Stimulated activated CD4-positive, alpha-beta T cell treated with anti-CD3 and anti-CD28 coated beads, Interleukin-2, amount 100 ng/mL, for 4 hours (primary cell): ENCODE measurements at places on chromosomes 6 and 20.

DNA sequence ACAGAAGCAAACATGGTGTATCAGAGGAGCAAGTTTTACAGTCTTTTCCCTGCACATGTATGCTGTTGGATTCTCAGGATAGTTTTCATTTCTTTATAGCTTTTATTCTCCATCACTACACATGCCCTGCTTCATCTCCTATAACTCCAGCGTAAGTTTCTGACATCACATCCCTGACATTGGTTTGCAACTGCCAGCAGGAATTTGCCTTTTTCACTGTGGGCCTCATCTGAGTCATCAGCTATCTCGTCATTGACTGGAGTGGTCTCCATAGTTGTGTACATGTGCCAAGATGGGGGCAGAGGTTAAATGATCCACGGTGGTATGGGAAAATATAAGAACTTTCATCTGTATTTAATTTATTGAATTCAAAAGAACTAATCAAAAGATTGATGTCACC is 96.7 kb downstream of the SLX4IP start:
- DNase-seq, result no peak

DNA sequence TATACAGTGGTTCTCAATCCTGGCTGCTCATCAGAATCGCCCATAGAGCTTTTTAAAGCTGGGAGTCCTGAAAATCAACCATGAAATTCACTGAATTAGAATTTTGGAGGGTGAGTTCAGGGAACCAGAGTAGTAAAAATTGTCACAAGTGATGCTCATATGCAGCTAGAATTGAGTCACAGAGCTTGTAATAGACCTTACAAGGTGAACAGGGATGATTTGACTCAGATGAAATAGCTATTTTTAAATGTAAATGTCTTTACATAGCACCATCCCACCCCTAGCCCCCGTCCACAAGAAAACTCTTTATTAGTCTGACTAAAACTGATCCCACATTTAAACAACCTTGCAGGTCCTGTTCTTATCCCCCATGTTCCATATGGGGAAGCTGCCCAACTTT is 531.7 kb downstream of the LMBRD1 start:
- no peak for DNase-seq

- no peak for DNase-seq
These were observed 39.3 kb downstream of the PHACTR3 start for GRCh38 chr20:59643615-59644061.

DNA sequence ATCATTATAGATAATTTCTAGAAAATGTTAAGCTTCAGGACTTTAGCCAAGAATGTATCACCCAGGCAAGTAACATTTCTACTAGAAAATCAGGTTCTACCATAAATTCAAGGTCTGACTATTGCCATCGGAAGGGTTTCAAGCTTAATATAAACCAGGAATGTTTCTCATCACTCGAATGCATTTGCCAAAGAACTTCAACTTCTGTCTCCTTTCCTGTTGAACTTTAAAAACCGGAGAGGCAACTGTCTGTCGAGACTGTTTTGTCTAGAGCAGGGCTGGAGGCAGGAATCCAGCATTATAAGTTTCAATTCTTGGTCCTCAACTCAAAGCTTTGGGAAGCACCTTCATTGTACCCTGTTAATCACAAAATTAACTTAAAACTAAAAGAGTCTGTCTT is 264.7 kb downstream of the ZNF217 start:
- DNase-seq, result no peak

DNA sequence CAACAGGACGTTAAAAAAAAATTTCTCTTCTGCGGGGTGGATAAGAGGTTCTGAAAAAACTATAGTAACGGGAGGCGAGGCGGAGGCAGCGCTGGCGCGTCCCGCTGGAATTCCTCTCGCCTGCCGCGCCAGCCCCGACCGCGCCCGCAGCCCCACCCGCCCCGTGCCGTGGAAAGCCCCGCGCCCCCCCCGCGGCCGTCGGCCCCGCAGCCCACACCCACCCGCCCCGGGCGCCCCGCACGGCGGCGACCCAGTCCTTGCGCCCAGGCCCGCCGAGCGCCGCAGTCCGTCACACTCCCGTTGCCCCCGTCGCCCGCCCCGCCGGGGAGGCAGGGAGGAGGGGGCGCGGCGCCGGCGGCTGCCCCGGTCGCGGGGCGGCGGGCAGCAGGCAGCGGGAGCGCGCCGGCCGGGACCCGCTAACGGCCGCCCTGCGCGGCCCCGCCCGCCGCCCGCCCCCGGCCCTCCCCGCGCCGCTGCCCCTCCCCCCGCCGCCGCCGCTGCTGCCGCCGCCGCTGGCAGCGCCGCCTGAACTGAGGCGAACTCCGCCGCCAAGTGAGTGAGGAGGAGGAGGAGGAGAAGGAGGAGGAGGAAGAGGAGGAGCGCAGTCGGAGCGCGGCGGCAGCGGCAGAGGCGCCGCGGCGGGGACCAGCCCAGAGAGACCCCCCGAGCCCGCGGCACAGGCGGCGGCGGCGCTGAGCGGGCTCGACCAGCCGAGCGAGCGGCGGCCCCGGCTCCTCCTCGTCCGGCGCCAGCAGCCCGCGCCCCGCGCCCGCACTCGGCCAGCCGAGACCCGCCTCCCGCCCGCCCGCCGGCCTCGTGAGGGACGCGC is at the start of gene QKI:
QKI (plus strand) TSS at position 602 of the 829 bp plus-strand sequence. CDS start 476 bp downstream, outside the sequence.
- peak; percentile 78 for DNase-seq

- no peak for DNase-seq
These were observed 26.5 kb downstream of the MAP1LC3A start for GRCh38 chr20:34585019-34585418.

DNA sequence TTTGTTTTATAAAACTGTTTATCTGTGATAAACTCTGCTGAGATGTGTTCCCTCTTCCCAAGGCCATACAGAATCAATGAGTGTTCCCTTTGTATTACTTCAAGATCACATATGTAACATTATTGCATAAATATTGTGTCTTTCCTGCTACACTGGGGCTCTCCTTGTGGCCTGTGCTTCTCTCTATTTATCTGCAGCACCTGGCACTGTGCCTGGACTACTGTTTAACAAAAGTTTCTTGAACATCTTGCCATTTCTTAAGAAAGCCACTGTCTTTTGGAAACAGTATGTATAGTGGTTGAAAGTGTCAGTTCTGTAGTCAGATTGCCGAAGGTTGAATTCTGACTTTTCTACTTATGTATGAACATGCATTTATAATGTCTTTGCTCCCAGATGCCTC is 169.0 kb upstream of the SCGN start:
- no peak for DNase-seq

GRCh38 chr6:35687658-35688604 is 784 bp downstream of the FKBP5 start:
- DNase-seq, result peak; percentile 32

- no peak for DNase-seq
These were observed 36.9 kb downstream of the EYA4 start for GRCh38 chr6:133277900-133278545.

- DNase-seq, result no peak
These were observed 2.0 kb upstream of the MAFB start for GRCh38 chr20:40690836-40691565.

DNA sequence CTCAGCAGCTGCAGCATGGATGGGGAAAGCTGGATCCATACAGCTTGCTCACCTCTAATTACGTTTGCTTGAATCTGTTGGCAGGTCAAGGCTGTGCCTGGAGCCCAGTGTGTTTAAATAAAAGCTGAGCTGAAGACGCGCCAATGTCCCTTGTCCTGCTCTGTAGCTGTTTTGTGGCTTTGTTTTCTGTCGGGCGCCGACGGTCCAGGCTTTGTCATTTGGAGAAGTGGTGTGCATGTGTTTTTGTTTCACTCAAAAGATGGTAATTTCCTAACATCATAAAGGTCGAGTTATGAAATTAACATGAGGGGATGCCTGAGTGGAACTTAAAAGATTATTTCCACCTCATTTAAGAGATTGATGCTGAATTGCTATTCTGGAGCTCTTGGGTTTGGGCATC is 107.6 kb downstream of the SLC24A3 start:
- DNase-seq, result no peak

GRCh38 chr6:67358241-67358640 is 1276.8 kb upstream of the ADGRB3 start:
- no peak for DNase-seq

DNA sequence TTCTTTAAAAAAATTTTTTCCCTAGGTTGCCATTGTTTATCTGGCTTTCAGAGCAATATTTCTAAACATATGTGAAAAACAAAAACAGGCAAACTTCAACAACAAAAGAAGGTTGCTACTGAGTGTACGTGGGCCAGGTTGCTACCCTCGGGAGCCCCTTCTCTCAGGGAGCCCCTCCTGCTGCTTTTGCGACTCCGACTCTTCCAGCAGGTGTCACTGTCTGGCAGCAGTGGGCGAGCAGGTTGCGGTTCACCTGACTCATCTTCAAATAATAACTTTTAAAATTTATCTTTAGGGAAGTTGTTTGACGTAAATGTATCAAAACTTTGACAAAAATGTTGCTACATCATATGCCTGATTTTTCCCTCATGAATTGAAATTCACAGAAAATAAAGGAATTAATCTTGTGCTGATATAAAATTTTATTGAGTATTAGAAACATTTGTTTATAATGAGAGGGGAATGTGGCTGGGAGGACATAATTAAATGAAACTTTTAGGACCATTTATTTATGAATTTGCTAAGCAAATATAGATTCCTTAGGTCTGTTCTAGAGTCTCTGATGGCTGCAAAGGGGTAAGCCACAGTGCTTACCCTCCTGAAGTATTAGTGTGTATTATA is 138.8 kb downstream of the HIVEP1 start:
- peak; percentile 18 for DNase-seq

DNA sequence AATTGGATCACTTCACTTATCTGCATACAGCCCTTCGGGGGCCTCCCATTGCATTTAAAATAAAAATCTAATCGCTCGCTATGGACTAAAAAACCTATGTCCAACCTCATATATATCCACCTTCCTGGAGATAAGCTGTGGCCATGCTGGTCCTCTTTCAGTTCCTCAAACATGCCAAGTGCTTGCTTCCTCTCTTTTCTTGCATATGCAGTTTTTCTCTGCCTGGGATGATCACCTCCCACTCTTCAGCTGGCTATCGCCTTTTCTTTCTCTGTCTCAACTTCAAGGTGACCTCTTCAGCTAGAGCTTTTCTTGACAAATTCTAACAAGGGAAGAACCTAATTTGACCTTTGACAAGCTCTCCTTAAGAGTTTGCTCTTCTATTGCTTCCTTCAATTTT is 5.6 kb upstream of the TFB1M start:
- DNase-seq, result no peak

DNA sequence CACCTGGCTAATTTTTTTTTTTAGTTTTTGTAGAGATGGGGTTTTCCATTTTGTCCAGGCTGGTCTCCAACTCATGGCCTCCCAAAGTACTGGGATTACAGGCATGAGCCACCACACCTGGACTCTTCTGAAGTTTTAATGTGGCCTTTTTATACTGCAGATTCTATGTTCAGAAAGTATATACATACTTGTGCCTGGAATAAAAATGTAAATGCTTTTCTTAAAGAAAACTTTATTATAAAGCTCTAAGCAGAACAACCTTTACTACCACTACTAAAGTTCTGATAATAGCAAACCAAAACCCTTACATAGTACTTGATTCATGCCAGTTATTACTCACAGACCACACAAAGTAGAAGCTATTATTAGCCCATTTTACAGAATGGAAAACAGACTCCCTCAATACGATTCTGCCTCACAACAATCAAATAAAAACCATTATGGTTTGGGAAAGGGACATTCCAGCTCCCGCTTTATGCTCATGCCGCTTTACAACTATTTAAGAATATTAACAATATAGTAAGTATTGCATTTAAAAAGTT is 5.3 kb downstream of the PHIP start:
- no peak for DNase-seq

- no peak for DNase-seq
These were observed 11.9 kb downstream of the XKR7 start for GRCh38 chr20:31979713-31980426.

- no peak for DNase-seq
These were observed at the start of gene EYA4 for GRCh38 chr6:133241086-133241900. Gene EYA4 (plus strand): TSS chr6:133241357. CDS start chr6:133274781, 33,424 bp downstream.

- no peak for DNase-seq
These were observed 41.8 kb downstream of the ATXN1 start for GRCh38 chr6:16719488-16719887.

DNA sequence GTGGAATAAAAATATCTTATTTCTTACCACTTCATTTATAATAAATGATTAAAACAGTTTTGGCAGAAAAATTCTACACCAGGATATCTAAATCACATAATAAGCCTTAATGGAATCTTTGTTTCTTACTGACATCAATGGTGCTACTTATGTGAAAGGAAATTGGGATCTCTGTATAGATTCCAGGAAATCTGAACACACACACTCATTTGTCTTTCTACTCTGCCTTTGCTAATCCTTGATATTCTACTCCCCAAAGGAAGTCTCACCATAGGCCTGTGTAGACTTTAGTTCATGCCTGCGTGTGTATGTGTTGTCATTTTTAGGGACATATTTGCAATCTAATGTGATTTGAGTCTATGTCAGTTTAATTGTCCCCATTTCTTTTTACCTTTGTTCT is 7.9 kb downstream of the ADGRB3 start:
- DNase-seq, result no peak

DNA sequence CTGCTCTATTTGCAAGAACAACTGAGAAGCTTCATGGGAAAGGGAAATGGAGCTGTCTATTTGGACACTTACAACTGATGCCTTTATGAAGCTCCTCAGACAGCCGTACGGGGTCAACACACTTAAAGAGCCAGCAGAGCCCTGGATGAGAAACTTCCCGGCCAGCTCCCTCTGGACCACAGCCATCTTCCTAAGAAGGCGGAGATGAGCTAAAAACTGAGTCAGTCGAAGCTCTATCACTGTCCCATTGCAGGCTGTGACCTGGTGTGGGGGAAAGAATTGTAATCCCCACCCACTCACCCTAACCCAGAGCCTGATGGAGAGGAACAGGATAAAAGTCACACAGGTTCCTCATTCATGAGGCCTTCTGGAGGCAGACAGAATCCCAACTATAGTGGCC is 360.4 kb upstream of the JARID2 start:
- no peak for DNase-seq

- DNase-seq, result no peak
These were observed 31.8 kb downstream of the GFOD1 start for GRCh38 chr6:13455552-13455966.

- DNase-seq, result no peak
These were observed 16.2 kb upstream of the TREM2 start for GRCh38 chr6:41179163-41179562.

DNA sequence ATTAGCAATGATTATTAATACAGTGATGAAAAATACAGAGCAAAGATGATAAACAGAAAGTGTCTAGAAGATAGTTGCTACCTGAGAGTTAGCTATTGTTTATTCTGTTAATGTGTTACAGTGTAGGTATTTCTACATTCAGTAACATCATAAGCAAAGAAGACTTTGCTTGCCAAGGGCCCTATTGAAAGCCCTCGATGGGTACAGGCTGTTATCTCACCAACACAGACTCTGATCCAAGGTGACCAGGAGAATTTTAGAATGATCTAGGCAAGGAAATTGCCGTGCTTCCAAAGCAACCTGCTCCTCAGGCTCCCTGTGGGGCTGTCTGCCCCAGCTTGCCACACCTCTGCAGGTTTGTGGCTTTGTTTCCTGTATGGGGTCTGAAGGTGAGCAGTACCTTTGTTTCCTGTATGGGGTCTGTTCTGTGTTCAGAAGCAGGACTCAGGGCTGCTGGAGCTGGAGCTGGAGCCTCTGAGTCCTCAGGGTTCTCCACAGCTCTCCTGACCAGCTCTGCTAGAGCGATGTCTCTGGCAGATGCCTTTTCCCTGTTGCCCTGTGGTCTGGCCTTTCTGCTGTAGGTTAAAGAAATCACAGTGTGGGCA is 32.5 kb downstream of the PHACTR3 start:
- no peak for DNase-seq

GRCh38 chr20:14494355-14494754 is 156.9 kb upstream of the FLRT3 start:
- DNase-seq, result no peak
